ENCODE measurements at places on chromosomes 5 and 9.

DNA sequence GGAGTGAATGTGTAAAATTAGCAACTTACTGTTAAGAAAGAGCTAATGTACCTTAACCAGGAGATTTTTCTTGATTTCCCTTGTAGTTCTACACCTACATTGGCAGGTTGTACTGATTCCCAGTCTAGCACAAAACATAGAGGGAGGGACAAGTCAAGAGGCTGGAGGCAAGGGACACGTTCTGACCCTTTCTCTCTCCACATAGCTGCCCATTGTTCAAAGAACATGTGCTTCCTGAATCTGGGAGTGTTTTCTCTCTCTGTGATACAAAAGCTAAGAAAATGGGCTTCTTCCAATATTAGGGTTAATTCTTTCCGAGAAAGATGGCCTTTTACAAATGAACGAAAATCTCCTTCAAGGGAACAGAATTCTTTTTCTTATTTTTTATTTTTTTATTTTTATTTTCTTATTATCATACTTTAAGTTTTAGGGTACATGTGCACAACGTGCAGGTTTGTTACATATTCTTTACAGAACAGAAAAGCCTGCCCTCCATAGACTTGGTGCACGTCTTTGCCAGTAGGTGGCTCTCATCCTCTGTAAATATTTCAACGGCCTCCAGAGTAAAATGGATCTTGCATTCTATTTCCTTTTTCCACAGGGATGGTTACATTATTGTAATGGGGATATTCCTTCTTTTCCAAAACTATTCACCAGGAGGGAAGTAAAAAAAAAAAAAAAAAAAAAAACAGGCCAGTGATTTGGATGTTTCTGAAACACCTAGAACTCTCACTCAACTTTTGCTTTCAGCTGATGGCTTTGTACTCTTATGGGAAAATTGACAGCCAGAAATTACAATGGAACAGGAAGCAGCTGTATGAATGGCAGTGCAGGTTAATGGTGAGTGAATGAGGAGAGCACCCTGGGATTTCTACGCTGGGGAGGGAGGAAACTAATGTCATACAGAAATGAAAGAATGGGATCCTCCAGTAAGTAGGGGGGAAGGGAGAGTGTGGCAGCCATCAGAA lies 13.1 kb upstream of the IFNA5 start:
- no peak for DNase-seq

DNA sequence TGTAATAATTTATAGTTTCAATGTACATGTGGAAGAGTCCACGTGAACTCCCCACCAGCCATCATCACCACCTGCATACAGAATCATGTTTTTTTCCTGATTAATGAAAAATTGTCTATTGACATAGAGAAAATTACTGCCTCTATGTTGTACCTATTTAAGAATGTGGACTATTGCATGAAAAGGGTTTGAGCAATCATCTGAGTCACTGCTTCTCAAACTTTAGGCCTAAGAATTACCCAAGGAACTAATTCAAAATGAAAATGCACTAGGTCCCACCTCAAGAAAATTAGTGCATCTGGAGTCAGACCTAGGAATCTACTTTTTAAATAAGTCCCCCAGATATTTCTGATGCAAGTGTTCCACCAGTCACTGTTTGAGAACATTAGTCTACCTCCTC lies 709.3 kb downstream of the MAT2B start:
- DNase-seq: no peak

DNA sequence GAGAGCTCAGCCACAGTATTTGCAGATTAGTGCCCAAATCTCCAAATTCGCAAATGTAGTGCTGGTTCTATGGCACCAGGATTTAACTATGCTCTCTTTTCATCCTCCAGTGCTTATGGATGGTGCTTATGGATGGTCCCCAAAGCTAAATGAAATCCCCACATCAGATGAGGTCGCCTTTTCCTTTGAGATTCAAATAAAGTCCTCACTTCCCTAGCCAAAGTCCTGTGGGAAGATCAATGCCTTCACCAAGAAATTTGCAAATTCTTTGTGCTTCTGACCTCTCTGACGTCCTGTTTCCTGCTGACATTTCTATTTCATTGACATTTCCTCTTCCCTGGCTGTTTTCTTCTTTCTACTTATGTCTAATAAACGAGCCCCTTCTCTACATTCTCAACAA lies 1077.0 kb upstream of the C9orf72 start:
- no peak for DNase-seq

DNA sequence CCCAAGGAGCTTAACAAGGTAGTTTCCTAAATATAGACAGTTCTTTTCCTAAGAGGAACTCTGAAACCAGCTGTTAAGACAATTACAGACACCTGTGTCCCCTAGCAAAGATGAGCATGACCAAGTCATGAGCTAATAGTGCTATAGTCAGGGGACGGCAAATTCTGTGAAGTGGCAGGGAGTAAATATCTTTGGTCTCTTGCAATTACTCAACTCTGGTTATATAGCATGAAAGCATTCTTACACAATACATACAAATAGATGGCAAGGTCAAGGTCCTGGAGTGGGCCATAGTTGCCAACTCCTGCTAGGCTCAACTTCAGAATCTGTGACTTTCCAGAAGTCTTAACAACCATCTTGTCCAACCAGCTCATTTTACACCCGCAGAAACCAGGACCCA lies 103.7 kb downstream of the RFK start:
- no peak for DNase-seq

GRCh38 chr9:108477529-108478006 lies 378.2 kb downstream of the ACTL7B start:
- DNase-seq: no peak

- DNase-seq: peak; percentile 29
Measured at GRCh38 chr5:150350524-150351344, 6.8 kb upstream of the TCOF1 start.

GRCh38 chr9:129794549-129794948 lies 8.4 kb upstream of the TOR1B start:
- no peak for DNase-seq

GRCh38 chr5:95915999-95916686 lies 45.5 kb downstream of the ELL2 start:
- DNase-seq: no peak

GRCh38 chr9:127333221-127334064 lies 63.5 kb upstream of the SLC2A8 start:
- no peak for DNase-seq

- DNase-seq: no peak
Measured at GRCh38 chr9:122221183-122221811, 7.5 kb downstream of the LHX6 start.

DNA sequence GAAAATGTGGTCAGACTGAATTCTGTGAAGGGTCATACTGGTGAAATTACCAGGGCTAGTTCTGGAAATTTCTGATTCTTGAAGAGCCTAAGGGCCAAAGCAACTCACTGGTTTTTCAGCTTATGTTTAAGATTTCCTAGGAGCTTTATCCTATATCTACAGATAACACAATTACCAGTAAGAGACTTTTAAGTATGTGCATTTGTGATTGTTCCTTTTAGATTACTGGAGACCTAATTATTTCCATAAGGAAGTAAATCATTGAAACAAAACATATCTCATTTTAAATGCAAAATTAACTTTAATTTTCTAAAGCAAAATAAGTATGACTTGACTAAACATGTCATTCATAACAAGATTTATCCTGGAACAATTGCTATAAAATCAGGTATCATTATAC lies 134.2 kb downstream of the MPDZ start:
- no peak for DNase-seq

DNA sequence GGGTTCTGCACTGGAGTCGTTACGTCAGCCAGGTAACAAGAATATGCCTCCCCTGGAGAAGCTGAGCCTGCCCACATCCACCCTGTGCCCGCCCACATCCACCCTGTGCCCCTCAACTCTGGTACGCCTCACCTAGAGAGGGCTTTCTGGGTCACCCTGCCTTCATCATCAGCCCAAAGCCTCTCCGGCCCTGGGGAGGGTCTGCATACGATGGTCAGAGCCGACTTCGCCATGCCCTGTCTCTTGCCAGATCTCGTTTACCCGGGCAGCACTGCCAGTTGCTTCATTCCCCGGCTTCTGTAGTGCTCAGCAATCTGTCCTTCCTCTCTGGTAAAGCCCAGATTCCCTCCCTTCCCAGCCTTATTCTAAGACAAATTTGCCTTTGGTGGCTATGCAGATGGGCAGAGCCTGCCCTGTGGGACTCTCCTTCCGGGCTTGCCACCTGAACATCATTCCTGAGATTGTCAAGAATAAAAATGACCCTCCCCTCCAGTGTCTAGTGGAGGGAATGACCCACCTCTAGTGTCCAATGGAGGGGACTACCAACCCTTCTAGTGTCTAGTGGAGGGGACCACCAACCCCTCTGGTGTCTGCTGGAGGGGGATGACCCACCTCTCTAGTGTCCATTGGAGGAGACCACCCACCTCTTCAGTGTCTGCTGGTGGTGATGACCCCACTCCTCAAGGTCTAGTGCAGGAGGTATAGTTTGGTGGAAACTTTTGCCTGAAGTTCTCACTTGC lies 3.4 kb downstream of the PLEKHG4B start:
- no peak for DNase-seq

DNA sequence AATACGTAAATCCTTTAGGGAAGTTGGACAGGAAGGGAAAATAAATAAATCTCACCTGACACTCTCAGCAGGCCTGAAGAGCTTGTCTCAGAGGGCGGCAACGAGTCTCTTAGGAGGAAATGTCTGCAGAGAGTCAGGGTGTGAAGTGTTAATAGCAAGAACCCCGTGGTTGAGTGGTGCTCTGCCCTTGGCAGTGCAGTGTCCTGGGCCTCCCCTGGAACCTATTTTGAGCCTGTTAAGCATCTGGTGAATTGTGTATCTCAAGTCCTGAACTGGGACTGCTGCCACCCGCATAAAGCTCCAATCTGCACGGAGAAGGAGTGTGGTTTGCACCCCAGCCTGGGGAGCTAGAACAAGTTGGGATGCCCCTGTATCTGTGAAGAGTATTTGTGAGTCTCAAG lies 211.8 kb downstream of the GOLPH3 start:
- no peak for DNase-seq

GRCh38 chr5:151627650-151628049 lies 36.5 kb upstream of the FAT2 start:
- no peak for DNase-seq

DNA sequence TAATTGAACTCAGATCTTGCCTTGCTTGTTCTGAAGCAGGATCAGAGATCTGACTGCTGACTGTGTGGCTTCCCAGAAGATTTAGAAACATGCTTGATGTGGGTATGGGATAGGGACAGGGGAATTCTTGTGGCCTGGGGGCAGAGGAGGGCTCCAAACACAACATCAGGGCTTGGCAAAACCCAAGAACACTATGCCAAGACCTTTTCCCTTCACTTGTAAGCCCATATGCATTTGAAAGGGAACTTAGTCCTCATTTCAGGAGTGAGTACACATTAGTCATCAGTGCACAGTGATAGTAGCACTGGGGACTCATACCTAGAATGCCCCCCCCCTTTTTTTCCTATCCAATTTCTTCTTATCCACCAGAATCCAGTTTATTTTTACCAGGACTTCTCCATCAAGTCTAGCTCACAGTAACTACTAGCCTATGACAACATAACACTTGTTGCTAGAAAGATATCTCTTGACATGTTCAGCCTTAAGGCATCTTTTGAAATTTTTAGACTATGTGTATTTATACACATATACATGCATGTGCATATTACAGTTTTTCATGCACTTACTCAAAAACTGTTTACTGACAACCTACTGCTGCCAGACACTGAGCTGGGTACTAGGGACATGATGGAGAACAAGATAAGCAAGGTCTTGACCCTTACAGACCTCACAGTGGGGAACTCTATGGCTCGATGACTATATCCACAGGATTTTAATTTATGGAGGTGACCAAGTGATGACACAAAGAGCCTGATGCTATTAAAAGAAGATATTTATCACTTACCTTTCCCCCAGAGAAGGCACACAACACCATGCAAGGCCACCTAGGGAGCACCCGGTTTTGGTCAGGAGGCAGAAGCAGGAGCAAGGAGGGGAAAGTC lies 158.3 kb upstream of the MAP3K1 start:
- DNase-seq: no peak

DNA sequence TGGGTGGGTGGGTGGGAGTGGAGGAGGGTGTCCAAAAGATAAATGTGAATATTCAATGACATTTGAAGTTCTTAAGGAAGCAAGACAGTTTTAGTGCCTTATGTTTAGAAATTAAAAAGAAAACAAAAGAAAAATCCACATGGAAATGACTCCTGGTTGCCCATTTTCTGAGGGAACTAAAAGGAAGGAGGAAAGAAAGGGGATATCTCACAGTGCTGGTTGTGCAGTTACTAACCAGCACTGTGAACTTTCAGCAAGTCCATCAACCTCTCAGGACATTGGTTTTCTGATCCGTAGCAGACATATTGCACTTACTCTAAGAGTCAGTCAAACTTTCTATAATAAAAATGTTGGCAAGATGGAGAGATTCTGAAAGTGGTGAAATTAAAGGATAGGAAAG lies 431.0 kb upstream of the CLINT1 start:
- DNase-seq: no peak

DNA sequence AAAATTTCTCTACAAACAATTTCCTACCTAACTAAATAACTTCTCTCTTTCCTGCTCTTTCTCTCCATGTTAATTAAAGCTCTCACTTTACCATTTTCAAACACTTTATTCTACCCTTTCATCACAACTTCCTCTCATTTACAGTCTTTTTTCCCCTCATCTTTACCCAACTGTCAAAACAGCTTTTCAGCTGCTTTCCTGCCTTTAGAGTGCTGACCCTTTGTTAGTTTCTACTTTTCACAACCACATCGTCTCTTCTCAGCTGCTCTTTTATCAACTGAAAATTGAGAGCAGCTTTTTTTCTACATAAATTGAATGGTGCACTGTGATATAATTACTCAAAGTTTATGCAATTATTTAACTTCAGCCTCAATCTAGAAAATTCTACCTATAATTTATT lies 3.1 kb upstream of the HOMER1 start:
- no peak for DNase-seq

- DNase-seq: no peak
Measured at GRCh38 chr5:68884144-68884754, 209.6 kb upstream of the SLC30A5 start.

DNA sequence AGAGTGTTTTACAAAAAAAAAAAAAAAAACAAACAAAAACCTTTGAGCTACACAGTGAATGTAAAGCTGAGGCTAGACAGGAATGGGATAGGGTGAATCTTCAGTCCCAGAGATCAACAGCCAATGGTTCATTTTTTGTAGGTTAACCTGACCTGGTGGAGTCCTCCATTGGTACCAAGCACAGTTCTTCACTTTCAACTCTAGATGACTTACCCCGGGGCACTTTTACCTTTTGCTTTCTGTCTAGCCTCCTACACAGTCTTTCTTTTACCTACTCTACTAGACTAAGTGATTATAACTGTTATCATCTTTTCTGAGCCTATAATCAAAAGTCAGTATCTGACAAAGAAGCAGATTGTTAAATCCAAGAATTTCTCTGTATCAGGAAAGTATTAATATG lies 50.9 kb downstream of the ANXA2R start:
- no peak for DNase-seq

- no peak for DNase-seq
Measured at GRCh38 chr5:132270706-132271105, 13.2 kb downstream of the PDLIM4 start.

All from stimulated activated CD4-positive, alpha-beta T cell treated with anti-CD3 and anti-CD28 coated beads, Interleukin-12 subunit alpha, Interleukin-12 subunit beta, amount 100 ng/mL, for 24 hours (primary cell).